ENCODE measurements at places on chromosomes 6 and 20. TPM values are rescaled to one million over a fixed set of nuclear protein-coding genes. Genes with fewer than 3 reads are reported as not detected.

HLA-DRB5 gene
- total RNA-seq, result not detected

LINC00237 gene
- not detected for total RNA-seq

TRIM31 gene
- not detected for total RNA-seq

DNA sequence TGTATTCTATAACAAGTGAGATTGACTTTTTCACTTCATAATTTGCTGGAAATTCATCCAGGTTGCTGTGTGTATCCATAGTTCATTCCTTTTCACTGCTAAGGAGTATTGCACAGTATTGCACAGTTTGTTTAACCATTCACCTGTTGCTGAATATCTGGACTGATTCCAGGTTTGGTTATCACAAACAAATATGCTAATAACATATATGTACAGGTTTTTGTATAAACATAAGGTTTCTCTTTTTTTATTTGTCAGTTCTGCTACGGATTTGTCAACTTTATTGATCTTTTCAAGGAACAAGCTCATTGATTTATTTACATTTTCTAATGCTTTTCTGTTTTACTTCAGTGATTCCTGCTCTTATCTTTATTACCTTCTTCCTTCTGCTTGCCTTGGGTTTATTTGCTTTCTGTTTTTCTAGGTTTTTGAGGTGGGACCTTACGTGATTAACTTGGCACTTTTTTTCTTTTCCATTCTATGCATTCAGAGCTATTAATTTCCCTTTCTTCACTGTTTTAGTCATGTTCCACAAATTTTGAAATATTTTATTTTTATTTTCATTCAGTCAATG, 117.0 kb upstream of the OGFRL1 start:
- no peak for DNase-seq

- DNase-seq, result no peak
Measured at GRCh38 chr6:85482206-85482904, 32.5 kb downstream of the NT5E start.

DNA sequence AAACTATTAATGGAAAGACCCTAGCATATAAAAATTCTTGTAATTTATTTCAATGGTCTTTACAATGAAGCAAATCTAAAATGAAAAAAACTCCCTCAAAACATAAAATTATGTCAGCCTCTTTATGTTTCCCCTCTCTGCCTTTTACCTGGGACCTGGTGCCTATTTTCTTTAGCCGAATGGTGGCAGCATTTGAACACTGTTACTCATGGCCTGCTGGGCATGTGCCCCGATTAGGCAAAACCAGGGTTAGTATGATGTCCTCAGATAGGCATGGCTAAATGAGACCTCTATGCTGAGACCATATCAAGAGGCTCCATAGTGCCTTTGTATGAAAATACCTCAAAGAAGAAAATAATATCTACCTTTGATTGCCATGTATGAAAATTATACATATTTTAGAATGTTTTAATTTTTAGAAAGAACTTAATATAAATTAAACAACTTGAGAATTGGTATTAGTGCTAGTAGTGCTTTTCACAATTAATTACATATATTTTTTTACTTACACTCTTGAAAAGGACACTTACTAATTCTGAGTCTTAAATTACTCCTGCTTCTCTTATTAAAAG, 22.5 kb upstream of the C6orf58 start:
- no peak for DNase-seq
